SK-N-SH treated with all-trans-retinoic acid at 6 μM for 48 hours (cell line): ENCODE measurements at places on chromosomes 7 and 10.

GRCh38 chr10:1451362-1451888 lies 285.9 kb downstream of the ADARB2 start:
- no peak for ATAC-seq

GRCh38 chr10:127306479-127306878 lies 110.1 kb upstream of the INSYN2A start:
- ATAC-seq = no peak

DNA sequence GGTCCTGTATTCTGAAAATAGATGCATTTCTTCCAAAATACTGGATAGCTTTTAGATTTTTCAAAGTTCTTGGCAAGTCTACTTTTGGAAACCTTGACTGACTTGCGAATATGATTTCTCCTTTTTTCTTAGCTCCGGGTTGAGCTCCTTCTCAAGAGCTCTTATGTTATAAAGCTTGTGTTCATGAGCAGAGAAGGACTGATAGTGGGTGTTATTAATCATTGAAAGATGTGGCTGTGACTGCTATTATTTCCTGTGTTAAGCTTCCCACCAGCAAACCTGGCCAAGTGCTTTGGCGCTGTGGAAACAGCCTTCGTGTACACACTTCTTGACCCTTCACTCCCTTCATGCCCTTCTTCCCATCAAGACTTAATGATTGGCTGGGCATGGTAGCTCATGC lies 98.2 kb downstream of the KIAA1217 start:
- no peak for ATAC-seq

GRCh38 chr10:103546401-103546800 lies 52.9 kb downstream of the NEURL1 start:
- no peak for ATAC-seq
